ENCODE measurements at places on chromosomes 6 and 20.

GRCh38 chr6:98041921-98042320 lies 758.9 kb upstream of the MMS22L start:
- peak; percentile 85 for DNase-seq

DNA sequence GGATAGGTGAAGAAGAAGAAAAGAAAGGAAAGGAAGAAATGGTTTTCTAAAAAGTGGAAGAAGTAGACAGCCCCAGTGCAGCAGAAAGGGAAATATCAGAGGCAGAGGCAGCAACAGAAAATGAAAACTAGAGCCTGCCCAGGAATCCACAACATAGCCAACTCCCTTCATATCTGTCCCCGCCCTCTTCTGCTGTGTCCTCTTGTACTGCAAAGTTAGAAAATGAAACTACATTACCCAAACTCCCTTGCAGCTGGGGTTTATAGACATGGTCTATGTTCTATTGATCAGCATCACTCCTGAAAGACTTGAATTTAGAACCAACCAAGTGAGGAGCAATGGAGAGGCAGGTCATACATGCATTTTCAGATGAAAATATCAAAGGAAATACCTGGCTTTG lies 200.5 kb upstream of the PHACTR1 start:
- DNase-seq: no peak

DNA sequence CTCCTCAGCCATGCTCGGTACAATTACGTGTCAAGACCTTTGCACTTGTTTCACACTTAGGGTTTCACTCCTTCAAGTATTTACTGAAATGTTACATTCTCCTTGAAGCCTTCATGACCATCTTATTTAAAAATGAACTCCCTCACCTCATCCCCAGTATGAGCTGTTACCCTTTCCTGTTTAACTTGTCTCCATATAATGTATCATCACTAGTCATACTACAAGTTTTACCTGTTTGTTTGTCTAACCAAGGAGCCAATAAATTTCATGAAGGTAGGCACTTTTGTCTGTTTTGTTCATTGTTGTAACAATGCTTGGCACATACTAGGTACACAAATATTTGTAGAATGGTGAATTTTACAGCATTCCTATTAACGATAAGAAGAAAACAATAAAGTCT lies 46.1 kb upstream of the MTRF1L start:
- DNase-seq: no peak

DNA sequence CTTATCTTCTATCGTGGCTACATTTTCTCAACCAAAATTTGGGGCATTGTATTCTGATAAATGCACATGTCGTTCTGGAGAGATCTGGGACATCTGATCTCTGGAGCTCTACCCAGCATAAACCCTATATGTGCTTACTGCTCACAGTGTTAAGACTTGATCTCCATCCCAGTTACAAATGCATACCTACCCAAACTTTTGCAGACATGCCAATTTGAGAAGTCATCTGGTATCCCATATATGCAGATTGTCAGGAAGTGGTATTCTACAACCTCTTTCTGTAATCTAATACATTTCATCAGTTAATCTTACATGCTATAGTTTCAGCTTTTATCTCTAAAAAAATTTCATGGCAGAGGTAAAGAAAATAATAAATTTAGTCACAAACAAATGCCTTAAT lies 11.2 kb downstream of the BAG2 start:
- DNase-seq: no peak

- no peak for DNase-seq
These were observed 31.0 kb upstream of the VEGFA start for GRCh38 chr6:43738877-43739641.

Measured in neural progenitor cell (in vitro differentiated cells).